ENCODE measurements at places on chromosomes 3 and 15.

DNA sequence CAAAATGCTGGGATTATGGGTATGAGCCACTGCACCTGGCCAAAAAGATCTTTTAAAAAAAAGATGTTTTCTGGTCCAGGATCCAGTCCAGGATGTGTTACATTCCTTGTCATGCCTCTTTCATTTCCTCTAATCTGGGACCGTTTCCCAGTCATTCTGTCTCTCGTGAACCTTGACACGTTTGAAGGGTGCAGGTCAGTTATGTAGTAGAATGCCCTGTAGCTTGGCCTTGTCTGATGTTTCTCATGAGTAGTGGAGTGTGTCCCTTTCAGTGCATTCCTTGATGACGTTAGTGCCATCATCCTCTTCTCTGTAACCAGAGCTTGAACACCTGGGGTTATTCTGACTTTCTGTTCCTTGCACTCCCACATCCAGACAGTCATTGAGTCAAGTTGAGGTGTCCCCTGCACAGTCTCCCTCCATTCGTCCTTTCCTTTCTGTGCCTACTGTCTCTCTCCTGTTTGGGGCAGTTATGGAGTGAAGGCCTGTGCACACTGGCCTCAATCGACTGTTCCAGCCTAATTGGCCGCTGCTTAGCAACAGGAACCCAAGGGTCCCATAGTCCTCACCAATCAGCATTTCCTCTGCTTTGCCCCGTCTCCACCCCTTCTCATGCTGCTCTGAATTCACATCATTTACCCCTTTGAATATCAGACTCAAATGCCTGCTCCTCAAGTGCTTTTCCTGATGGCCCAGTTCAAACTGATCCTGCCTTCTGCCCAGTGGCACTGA is 5.5 kb downstream of the FAM81A start:
- DNase-seq, result no peak

DNA sequence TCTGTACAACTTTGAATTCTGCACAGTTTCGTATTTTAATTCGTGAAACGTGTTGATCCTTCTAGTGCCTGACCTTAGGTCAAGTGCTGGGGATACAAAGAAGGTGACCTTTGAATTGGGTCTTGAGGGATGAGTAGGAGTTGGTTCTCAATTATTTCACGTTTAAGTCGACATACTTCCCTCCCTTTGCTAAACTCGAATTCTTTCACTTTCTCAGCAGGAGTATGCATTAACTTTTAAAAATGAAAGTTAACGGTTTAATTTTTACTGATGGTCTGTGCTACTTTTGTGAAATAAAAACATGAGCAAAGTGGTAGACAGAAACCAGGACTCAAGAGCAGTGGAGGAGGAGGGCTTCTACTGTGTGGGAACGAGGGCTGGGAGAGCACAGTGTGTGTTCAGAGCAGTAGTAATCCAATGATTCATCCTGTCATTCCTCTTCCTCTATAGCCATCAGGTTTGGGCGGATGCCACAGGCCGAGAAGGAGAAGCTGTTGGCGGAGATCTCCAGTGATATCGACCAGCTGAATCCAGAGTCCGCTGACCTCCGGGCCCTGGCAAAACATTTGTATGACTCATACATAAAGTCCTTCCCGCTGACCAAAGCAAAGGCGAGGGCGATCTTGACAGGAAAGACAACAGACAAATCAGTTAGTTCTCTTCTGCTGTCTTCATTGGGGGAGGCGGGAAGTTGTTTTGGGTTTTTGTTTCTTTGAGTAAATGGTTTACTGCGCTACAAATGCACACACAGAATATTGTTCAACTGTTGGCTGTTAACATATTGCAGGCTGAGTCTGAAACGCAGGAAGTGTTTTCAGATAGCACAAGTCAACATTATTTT is 78.6 kb upstream of the TSEN2 start:
- no peak for DNase-seq

DNA sequence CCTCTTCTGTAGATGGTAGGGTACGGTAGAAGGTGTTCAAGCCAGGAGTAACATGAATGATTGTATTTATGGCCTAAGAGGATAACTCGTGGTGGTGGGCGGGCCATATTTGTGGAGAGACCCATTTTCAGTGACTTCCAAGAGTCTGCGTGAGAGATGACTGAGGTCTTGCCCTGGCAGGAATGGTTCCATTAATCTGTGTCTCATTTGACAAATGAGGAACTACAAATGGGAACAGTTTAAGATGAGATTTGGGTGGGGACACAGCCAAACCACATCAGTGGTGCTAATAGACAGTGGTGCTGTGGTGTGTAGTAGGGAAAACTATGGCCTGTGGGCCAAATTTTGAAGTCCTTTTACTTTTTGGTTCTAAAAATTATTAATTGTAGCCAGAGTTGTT is 47.1 kb downstream of the FLNB start:
- no peak for DNase-seq

- no peak for DNase-seq
Observed at GRCh38 chr3:168327856-168328255, 232.1 kb upstream of the GOLIM4 start.

GRCh38 chr15:79897701-79898113 is 893 bp upstream of the MTHFS start:
- DNase-seq, result no peak

DNA sequence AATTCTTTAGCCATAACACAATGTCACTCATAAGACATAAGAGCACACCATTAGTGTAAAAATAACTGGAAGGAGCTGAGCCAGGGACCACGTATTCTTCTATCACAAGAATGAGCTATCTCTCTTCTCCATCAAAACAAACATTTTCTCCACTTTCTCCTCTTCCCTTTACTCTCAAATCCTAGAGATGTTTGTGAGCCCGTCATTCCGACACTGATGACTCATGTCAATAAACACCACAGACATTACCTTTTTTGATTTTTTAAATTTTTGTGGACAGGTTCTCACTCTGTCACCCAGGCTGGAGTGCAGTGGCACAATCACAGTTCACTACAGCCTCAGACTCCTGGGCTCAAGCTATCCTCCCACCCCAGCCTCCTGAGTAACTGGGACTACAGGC is 86.6 kb downstream of the MEX3B start:
- no peak for DNase-seq
